Astrocyte of the hippocampus (primary cell): ENCODE measurements at places on chromosomes 12 and 14.

- no peak for DNase-seq
These were observed 58.5 kb downstream of the SLC4A8 start for GRCh38 chr12:51482929-51483697.

DNA sequence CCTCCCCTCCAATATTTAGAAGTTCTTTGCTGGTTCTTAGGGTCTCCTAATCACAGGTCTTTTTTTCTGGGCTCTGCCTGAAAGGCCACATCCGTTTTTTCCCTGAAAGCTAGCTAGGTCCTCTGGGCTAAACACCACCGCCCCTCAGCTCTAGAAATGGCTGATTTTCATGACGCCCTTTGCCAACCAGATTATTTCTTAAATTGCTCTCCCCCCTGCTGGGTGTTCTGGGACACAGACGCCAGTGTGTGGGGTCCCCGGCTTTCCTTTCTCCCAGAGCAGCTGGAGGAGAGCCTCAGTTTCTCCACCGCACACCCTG is 45.3 kb upstream of the ATP23 start:
- peak; percentile 36 for DNase-seq

DNA sequence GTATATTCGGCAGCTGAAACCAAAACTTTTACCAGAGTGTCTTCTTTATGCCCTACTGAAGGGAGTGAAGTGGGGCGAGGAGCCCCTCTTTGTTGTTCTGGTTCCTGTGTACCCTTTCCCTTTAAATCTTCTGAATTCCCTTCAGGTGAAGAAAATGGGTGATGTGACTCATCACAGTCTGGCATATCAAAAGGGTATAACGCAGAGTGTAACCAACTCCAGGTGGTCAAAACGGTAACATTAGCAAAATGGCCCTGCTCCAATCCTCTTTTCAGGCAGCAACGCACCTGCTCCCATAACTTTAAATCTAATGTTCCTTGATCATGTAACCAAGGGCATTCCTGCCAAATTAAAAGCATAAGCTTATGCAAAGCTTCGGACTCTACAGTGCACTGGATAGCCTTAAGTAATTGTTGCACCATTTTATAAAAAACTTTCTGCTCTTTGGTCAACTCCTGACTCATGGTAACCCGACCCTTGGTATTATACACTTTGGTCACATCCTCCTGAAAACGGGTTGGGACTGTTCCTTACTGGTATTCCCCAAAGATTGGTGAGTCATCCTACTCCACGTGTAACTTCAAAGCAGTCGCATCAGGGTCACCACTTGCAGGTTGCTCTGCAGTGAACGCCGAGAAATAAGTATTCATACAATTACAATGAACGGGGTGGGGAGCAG is 83.1 kb downstream of the KCNMB4 start:
- DNase-seq = peak; percentile 18

DNA sequence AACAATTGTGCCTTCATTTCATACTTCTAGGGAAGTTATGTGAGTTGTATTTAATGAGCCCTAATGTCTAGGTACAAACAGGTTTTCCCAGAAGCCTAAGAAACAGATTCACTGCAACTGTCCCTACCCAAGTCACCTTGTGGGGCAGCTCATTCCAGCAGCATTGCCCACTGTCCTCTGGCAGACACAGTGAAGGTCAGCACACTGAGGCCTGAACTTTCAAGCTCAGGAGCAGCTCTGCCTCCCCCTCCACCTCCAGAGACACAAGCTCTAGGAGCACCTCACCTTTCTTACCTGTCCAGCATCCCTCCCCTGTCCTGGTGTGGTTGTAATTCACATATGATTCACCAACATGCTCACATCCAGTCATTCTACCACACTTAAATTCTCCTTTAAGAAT is 15.7 kb downstream of the UBE3B start:
- DNase-seq = no peak

GRCh38 chr14:58677996-58678395 is 40.2 kb downstream of the DACT1 start:
- no peak for DNase-seq

- peak; percentile 64 for DNase-seq
These were observed 1.8 kb upstream of the ZBTB39 start for GRCh38 chr12:57008178-57008577.

GRCh38 chr14:42563313-42563712 is 956.6 kb downstream of the LRFN5 start:
- DNase-seq = no peak

DNA sequence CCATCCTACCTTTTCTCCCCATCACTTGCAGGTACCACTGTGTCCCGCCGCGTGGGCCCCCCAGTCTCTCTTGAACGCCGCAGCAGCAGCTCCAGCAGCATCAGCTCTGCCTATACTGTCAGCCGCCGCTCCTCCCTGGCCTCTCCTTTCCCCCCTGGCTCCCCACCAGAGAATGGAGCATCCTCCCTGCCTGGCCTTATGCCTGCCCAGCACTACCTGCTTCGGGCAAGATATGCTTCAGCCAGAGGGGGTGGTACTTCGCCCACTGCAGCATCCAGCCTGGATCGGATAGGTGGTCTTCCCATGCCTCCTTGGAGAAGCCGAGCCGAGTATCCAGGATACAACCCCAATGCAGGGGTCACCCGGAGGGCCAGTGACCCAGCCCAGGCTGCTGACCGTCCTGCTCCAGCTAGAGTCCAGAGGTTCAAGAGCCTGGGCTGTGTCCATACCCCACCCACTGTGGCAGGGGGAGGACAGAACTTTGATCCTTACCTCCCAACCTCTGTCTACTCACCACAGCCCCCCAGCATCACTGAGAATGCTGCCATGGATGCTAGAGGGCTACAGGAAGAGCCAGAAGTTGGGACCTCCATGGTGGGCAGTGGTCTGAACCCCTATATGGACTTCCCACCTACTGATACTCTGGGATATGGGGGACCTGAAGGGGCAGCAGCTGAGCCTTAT is 9.2 kb downstream of the ARHGAP9 start:
- no peak for DNase-seq

DNA sequence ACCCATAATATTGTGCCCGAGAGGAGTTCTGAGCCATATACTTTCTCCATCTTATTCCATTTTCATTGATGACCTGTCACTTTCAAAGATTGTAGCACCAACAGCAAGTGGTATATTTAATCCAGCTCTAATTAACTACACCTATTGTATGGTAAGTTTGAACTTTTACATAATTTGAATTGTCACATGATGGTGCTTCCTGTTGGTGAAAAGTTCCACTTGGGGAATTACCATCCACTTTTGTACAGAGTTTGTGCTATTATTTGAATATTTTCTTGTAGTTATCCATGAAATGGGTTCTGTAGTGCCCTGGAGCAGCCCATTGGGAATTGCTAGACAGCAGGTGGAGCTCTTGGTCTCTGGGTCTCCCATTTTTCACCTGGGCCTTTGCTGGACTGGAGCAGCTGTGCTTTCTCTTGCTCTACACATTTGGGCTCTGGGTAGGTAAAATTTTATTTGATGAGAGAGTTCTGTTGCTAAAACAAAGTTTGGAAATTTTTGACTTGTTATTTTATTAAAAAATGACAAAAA is 3.0 kb downstream of the SMCO3 start:
- DNase-seq = peak; percentile 61

GRCh38 chr14:56423544-56423943 is 156.1 kb upstream of the TMEM260 start:
- DNase-seq = peak; percentile 29

DNA sequence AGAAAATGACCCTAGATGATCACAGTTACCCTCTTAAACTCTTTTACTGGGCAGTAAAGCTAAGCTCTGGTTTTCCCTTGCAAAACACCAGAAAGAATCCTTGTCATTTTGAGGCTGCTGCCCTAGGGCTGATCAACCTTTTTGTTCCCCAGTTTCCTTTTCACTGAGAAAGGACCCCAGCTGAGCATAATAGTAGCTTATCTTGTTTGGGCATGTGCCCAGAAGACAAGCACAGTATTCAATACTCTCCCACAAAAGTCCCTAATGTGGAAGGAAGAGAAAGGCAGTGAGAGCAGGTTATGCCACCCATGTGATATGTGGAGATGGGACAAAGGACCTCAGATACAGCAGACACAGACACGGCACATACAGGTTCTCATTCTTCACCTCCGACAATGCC is 332.6 kb upstream of the TMPO start:
- peak; percentile 42 for DNase-seq

DNA sequence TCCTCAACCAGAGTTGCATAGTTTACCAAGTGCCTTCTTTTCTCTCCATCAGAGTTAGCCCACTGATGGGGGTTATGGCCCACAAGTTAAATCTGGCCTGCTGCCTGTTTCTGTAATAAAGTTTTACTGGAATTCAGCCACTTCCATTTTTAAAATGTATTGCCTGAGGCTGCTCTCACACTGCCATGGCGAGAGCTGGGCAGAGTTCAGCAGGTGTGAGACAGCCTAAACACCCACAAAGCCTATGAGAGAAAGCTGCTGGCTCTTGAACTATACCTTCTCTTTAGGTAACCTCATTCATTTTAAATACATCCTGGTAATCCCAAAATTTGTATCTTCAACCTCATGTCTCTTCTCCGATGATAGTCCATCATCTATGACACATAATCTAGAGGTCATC is 86.1 kb downstream of the BCL2L14 start:
- no peak for DNase-seq

DNA sequence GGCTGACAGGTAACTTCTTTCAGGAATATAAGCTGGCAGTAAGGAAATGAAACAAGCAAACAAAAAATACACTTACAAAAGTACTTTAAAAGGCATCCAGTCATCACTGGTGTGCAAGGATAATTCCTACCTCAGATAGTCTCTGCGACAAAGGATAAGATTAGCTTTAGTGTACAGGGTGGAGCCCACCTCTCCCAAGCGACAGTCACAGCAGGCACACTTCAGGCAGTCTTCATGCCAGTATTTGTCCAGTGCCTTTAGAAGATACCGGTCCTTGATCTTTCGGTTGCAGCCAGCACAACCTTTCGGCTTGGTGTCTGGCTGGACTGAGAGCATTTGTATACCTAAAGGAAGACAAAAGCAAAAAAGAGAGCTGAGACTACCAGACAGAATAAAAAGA is 5.4 kb downstream of the LMO3 start:
- no peak for DNase-seq

GRCh38 chr12:81800298-81801148 is 41.4 kb upstream of the PPFIA2 start:
- peak; percentile 56 for DNase-seq

DNA sequence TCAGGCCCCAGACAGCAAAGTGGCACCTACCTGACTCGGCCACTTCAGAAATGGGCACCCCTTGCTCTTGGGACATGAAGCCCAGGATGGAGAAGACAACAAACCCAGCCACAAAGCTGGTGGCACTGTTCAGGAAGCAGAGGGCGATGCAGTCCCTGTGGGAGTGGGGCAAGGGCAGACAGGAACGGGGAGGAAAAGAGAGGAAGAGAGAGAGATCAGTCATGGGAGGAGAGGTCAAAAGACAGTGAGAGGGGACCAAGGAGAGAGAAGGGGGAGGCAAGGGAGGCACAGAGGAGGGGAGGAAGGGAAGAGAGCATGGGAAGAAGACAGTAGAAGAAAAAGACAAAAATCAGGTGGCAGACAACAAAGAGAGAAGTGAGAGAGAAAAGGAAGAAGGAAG is 16.6 kb downstream of the SLC6A12 start:
- no peak for DNase-seq

GRCh38 chr12:5166976-5167375 is 123.3 kb downstream of the KCNA5 start:
- DNase-seq = peak; percentile 90

- no peak for DNase-seq
These were observed 23.9 kb upstream of the CCDC63 start for GRCh38 chr12:110822821-110823415.

GRCh38 chr14:60771117-60771516 is 36.6 kb downstream of the MNAT1 start:
- DNase-seq = no peak

DNA sequence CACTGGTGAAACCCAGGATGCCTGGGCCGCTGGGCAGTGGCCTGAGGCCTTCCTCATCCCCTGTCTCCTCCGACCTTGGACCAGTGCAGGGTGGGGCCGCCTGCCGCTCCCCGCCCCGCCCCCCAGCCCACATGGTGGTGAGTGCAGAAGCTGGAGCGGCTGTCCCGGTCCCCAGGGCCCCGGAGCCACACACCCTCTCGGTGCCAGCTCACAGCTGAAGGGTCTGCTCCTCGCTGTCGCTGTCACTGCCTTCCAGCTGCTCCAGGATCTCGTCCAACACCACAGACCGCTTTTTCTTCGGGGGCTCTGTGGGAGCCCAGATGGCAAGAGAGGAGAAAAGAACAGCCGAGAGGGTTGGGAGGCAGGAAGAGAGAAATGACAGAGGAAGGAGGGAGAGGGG is 143.1 kb downstream of the RBM19 start:
- DNase-seq = no peak

DNA sequence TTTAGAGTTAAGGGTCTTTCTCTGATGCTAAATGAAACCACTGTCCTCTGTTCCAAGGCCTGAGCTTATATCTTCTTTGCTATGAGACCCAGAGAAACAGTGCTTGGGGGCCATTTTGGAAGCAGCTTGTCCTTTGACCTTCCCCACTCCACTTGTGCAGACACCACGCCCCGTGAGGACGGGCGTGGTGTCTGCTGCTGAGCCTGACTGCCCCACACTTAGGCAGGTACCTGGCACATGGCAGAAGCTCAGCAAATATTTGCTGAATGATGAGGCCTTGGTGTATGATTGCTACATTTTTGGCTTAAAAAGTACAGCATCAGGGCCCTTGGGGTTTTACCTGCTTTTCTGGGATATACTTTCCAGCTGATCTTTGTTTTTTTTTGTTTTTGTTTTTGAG is 69.9 kb downstream of the RASSF3 start:
- DNase-seq = no peak

DNA sequence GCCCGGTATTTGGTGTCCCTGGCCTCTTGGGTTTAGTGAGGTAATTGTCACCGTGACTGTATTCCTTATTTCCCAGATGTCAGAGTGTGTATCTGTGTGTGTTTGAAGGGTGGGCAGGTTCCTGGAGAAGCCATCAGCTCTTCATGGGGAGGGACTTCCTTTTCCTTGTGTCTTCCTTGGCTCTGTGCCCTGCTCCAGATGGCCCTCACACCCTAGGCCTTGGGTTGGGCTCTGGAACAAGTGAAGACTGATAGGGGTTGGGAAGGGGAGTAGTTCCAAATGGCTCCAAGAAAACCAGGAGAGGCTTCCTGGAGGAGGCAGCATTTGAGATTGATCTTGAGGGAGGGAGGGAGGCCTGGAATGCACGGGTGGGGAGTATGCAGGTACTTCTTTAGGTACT is 43.8 kb upstream of the PRIMA1 start:
- DNase-seq = no peak

DNA sequence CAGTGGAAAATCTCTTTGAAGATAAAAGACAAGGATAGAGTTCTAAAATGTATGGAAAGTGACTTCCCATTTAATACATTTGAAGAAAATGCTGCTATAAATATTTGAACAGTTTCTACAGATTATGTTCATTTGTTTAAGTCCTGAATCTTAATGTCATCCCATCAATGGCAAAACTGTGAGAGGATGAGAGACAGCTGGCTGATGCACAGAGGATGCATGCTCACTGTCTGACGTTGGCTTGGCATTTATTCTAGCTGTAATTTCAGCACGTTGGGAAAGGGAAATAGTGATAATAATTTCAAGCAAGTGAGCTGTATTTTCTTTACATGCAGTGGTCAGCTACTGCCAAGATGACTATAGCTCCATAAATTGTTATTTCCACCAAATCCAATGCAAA is 40.5 kb downstream of the PPFIA2 start:
- DNase-seq = no peak
